Muscle of arm (tissue), 14 donors: ENCODE measurements at places on chromosomes 11 and 22.

DNA sequence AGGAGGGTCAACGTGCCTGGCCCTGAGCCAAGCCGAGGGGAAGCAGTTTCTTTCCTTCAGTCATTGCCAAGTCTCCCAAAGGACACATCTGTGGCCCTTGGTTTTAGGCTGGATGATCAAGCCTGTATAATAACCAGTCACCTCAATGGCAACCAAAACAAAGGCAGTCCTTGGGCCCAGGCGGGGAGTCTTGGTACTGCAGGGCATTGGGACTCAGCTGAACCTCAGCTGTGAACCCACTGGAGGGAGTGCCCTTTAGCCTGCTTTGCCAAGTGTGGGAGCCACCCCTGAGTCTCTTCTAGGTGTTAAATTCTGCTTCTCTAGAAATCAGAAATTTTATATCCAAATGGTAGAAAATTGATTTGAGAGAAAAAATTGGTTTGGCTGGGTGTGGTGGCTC is 36.9 kb downstream of the CPT1A start:
- DNase-seq, result no peak

- DNase-seq, result peak; percentile 77
These were observed 153.9 kb downstream of the TEAD1 start for GRCh38 chr11:12827929-12828812.

GRCh38 chr22:20137671-20138416 is 6.2 kb downstream of the ZDHHC8 start:
- no peak for DNase-seq

DNA sequence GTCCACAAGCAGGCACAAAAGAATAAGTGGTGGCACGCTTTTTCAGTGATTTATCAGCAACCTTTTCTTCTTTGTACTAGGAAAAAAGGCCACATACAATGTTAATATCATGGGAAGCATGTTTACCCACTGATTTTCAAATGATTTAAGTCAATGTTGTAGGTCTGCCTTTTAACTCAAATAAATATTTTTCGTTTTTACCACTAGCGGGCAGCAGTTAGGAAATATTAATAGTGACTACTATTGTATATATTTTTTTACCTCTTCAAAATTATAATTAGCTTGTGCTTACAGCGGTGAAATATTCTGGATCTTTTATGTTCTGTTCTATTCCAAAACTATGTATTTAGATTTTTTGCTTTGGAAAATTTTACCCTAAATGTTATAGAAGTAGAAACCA is 6.4 kb upstream of the SLC17A6 start:
- no peak for DNase-seq

DNA sequence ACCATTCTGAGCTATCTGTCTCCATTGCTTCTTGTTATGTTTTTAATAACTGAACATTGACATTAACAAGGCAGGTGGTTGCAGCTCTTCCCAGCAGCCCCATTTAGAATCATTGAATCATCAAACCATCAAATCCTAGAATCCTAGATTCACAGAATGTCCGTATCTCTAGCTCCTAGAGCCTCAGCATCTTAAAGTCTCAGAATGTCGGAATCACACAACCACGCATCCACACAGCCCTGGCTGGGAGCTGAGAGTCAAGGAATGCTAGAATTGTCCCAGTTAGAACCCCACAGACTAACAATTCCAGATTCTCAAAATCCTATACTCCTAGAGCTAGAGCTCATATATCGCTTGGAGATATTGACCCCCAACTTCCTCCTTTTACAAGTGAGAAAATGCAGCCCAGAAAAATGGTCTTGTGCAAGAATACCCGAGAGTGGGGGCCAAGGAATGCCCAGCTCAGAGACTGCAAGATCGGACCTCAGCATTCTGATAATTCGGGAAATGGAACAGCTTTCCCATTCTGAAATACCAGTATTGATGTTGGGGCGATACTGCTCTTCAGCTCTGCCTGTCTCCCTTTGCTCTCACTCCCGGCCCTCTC is 38.8 kb downstream of the PDE2A start:
- DNase-seq, result no peak

- no peak for DNase-seq
These were observed 49.2 kb upstream of the RAPSN start for GRCh38 chr11:47498149-47498548.

- no peak for DNase-seq
These were observed 1086.8 kb downstream of the BRD1 start for GRCh38 chr22:48740731-48741405.
